ENCODE measurements at places on chromosomes 2 and 18. TPM values are rescaled to one million over a fixed set of nuclear protein-coding genes. Genes with fewer than 3 reads are reported as not detected.

The MALL gene
- 3.6 TPM for polyA plus RNA-seq

The DPP10 gene
- polyA plus RNA-seq, result not detected

DNA sequence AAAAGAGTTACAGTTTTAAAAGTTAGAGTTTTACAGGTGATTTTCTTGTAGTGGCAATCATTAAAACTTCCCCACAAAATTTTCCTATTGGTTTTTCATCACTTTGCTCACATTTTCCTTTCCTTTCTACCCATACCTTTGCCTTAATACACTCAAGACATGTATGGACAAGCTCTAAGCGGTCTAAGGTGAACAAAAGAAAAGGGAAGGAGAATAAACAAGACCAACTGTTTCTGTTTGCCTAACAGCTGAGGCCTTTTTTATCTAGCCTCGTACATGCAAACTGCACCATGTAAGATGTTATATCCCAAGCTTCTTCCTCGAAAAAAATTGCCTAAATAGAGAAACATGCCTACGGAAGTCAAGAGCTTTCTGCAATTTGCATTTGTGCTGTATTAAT, 33.9 kb upstream of the TBC1D8 start:
- no peak for DNase-seq
- H3K36me3 ChIP-seq, result no peaks in the 10 kb centered on the region
- H3K27ac ChIP-seq, result no peak overlapping the region
- no peaks in the 10 kb centered on the region for H3K4me1 ChIP-seq
- no peak overlapping the region for H3K4me3 ChIP-seq

- no peak for DNase-seq
- H3K36me3 ChIP-seq, result no peaks in the 10 kb centered on the region
- no peak overlapping the region for H3K27ac ChIP-seq
- no peak overlapping the region for H3K4me3 ChIP-seq
Measured at GRCh38 chr2:28979576-28980366, 1.3 kb upstream of the TOGARAM2 start.

The CROCC2 gene
- 0.12 TPM for polyA plus RNA-seq

GRCh38 chr2:160402997-160403979, 90.3 kb downstream of the RBMS1 start:
- no peaks in the 10 kb centered on the region for H3K27me3 ChIP-seq
- H3K4me1 ChIP-seq, result peaks cover 18% of the 10 kb centered on the region
- H3K27ac ChIP-seq, result peak overlapping the region; percentile 34
- DNase-seq, result peak; percentile 69

GRCh38 chr2:59680863-59681262, 872.6 kb downstream of the BCL11A start:
- H3K27me3 ChIP-seq, result no peaks in the 10 kb centered on the region
- H3K36me3 ChIP-seq, result no peaks in the 10 kb centered on the region
- H3K4me3 ChIP-seq, result no peak overlapping the region
- no peaks in the 10 kb centered on the region for H3K4me1 ChIP-seq
- peak; percentile 1 for DNase-seq
- no peak overlapping the region for H3K27ac ChIP-seq

- no peak for DNase-seq
- H3K4me3 ChIP-seq, result peak overlapping the region; percentile 92
- peak overlapping the region; percentile 94 for H3K27ac ChIP-seq
- H3K36me3 ChIP-seq, result no peaks in the 10 kb centered on the region
- no peaks in the 10 kb centered on the region for H3K27me3 ChIP-seq
- peaks cover 2% of the 10 kb centered on the region for H3K4me1 ChIP-seq
Measured at GRCh38 chr2:148021886-148022285, 995 bp downstream of the MBD5 start.

The SP140 gene
- 0.17 TPM for polyA plus RNA-seq

- no peaks in the 10 kb centered on the region for H3K27me3 ChIP-seq
- no peak overlapping the region for H3K4me3 ChIP-seq
- no peak overlapping the region for H3K27ac ChIP-seq
- DNase-seq, result no peak
Measured at GRCh38 chr2:12203528-12203927, 457.1 kb downstream of the LPIN1 start.

The SLC16A14 gene
- polyA plus RNA-seq, result 1.9 TPM

- H3K27ac ChIP-seq, result no peak overlapping the region
- H3K4me3 ChIP-seq, result no peak overlapping the region
- no peaks in the 10 kb centered on the region for H3K27me3 ChIP-seq
- DNase-seq, result no peak
Measured at GRCh38 chr18:29652797-29653196, 1389.7 kb downstream of the DSC3 start.

DNA sequence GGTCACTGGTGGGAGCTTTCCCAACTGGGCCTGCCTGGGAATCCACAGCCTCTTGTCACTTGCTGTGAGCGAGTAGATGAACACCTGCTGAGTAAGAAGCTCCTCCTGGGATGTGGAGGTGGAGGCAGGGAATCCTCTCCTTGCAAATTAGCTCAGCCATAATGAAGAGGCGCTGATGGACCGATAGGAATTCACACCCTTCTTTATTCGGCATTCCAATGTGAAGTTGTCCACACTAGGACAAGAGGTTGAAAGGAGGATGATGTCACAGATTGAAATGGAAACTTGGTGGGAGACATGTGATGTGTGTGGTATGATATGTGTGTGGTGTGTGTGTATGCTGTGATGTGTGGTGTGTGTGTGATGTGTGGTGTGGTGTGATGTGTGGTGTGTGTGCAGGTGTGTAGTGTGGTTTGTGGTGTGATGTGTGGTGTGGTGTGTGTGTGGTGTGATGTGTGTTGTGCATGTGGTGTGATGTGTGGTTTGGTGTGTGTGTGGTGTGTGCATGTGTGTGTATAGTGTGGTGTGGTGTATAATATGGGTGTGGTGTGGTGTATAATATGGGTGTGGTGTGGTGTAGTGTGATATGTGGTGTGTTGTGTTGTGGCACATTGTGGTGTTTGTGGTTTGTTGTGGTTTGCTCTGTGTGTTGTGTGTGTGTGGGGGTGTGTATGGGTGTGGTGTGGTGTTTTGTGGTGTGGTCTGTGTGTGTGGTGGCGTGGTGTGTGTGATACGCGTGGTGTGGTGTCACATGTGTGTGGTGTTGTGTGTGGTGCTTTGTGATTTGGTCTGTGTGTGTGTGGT, 216.4 kb downstream of the BCL2 start:
- H3K4me3 ChIP-seq, result no peak overlapping the region
- no peaks in the 10 kb centered on the region for H3K4me1 ChIP-seq
- no peaks in the 10 kb centered on the region for H3K27me3 ChIP-seq

DNA sequence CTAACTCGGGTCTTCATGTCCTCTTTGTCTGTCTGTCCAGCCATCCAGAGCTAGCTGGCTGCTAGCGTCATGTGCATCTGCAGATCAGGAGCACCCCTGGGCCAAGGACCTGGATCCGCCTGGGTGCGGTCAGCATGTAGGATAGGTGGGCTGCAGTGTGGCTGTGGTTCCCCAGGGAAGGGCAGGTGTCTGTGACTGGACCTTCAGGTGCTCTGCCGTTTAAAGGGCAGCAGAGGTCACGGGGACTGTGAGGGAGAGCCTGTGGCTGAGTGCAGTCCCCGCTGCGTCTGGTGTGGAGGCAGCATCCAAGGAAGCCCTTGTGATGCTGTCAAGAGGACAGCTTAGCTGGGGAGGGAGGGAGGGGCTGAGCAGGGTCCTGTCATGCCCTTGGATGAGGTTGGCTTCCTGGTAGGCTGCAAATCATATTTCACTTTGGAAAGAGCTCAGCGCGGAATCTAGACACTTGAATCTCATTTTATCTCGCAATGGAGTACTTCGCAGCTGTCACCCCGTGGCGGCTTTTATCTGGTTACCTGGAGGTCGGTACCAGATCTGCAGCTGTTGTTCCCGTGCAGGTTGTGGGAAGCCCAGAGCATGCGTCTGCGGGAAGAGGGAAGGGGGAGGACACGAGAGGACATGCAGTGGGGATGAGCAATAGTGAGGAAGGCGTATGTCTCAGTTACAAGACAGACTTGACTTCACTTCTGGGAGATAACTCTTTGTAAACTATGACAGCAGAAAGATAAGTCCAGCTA, 5.9 kb upstream of the RALB start:
- no peaks in the 10 kb centered on the region for H3K4me1 ChIP-seq
- H3K27me3 ChIP-seq, result peaks cover 9% of the 10 kb centered on the region
- H3K27ac ChIP-seq, result no peak overlapping the region

- no peak overlapping the region for H3K27ac ChIP-seq
- no peaks in the 10 kb centered on the region for H3K36me3 ChIP-seq
- peaks cover 2% of the 10 kb centered on the region for H3K4me1 ChIP-seq
- no peak for DNase-seq
Measured at GRCh38 chr2:72995430-72996116, 75.9 kb downstream of the SFXN5 start.

GRCh38 chr2:132439703-132440398, 23.2 kb downstream of the GPR39 start:
- peaks cover 2% of the 10 kb centered on the region for H3K4me1 ChIP-seq
- no peak for DNase-seq
- H3K27ac ChIP-seq, result no peak overlapping the region
- H3K4me3 ChIP-seq, result no peak overlapping the region
- H3K36me3 ChIP-seq, result no peaks in the 10 kb centered on the region

The CEP192 gene
- 12.5 TPM for polyA plus RNA-seq

The EMX1 gene
- polyA plus RNA-seq, result not detected

GRCh38 chr18:50193796-50194630, 934 bp downstream of the MYO5B start:
- no peaks in the 10 kb centered on the region for H3K36me3 ChIP-seq
- DNase-seq, result no peak
- no peaks in the 10 kb centered on the region for H3K4me1 ChIP-seq
- H3K27ac ChIP-seq, result no peak overlapping the region
- H3K4me3 ChIP-seq, result no peak overlapping the region

DNA sequence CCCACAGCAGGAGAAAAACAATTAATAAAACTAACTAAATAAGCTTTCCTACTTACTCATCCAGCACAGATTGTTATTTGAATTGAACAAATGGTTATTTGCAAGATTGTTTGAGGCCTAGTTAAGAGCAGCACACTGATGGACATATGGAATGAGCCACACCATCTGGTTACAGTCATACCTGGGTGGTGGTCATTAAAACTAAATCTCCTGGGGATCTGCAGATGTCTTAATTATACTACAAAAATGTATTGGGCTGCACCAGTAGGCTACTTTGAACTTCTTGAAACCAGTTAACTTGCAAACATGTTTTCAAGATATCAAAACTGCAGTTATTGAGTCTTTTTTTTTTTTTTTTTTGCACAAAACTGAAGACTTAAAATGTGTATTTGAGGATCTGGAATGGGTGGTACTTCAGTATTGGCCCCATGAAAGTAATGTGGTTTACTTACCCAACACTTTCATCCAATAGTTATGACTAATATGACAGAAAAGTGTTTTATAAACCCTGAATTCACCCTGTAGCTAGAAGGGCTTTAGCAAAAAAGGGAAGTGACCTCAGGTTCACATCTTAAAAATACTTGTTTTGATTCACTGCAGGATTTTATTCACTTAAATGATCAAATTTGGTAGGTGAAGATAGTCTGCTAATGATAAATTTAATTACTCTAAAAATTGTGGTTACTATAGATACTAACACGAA, 10.8 kb downstream of the AGFG1 start:
- H3K36me3 ChIP-seq, result no peaks in the 10 kb centered on the region
- peaks cover 2% of the 10 kb centered on the region for H3K4me1 ChIP-seq
- H3K27ac ChIP-seq, result no peak overlapping the region
- H3K4me3 ChIP-seq, result no peak overlapping the region
- DNase-seq, result peak; percentile 47
- H3K27me3 ChIP-seq, result no peaks in the 10 kb centered on the region

GRCh38 chr2:54955358-54956110, 94.7 kb downstream of the RTN4 start:
- H3K27ac ChIP-seq, result no peak overlapping the region
- H3K4me3 ChIP-seq, result no peak overlapping the region
- no peaks in the 10 kb centered on the region for H3K36me3 ChIP-seq
- H3K27me3 ChIP-seq, result no peaks in the 10 kb centered on the region
- H3K4me1 ChIP-seq, result no peaks in the 10 kb centered on the region

The ADAM23 gene
- 2.7 TPM for polyA plus RNA-seq

GRCh38 chr2:72605836-72606442, 219.9 kb downstream of the EXOC6B start:
- H3K4me3 ChIP-seq, result no peak overlapping the region
- H3K4me1 ChIP-seq, result no peaks in the 10 kb centered on the region
- H3K36me3 ChIP-seq, result no peaks in the 10 kb centered on the region
- H3K27me3 ChIP-seq, result no peaks in the 10 kb centered on the region
- H3K27ac ChIP-seq, result no peak overlapping the region

DNA sequence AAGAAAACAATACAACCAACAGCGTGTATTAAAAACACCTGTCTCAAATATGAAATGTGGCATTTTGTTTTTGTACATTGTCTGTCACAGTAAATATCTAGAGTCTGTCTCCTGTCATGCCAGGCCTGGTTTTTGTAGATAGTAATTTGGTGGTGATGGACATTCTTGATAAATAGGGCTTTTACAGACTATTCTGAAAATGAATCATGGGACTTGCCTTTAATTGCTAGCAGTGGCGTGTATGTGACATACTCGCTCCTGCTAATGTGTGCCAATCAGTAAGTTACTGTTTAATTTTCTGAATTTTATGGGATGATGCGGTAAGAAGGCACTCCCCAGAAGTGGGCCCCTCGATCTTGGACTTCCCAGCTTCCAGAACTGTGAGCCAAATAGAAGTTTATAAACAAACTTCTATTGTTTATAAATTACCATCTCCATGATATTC, 83.7 kb downstream of the TANC1 start:
- DNase-seq, result peak; percentile 70
- no peak overlapping the region for H3K27ac ChIP-seq
- H3K4me1 ChIP-seq, result peaks cover 7% of the 10 kb centered on the region
- H3K36me3 ChIP-seq, result no peaks in the 10 kb centered on the region
- H3K4me3 ChIP-seq, result no peak overlapping the region
- no peaks in the 10 kb centered on the region for H3K27me3 ChIP-seq

The TLX2 gene
- not detected for polyA plus RNA-seq

- DNase-seq, result peak; percentile 25
- no peaks in the 10 kb centered on the region for H3K4me1 ChIP-seq
- H3K36me3 ChIP-seq, result no peaks in the 10 kb centered on the region
- no peaks in the 10 kb centered on the region for H3K27me3 ChIP-seq
Measured at GRCh38 chr2:81767187-81767912, 1462.8 kb upstream of the LRRTM1 start.

- no peaks in the 10 kb centered on the region for H3K36me3 ChIP-seq
- no peak overlapping the region for H3K27ac ChIP-seq
- no peak overlapping the region for H3K4me3 ChIP-seq
- no peaks in the 10 kb centered on the region for H3K27me3 ChIP-seq
Measured at GRCh38 chr2:6856548-6856920, 9.2 kb downstream of the CMPK2 start.
